ENCODE measurements at places on chromosomes 1 and 21. TPM values are rescaled to one million over a fixed set of nuclear protein-coding genes. Genes with fewer than 3 reads are reported as not detected.

The ACTL8 gene
- not detected for total RNA-seq

The ADAM30 gene
- not detected for total RNA-seq

The UBE2Q1 gene
- 85.4 TPM for total RNA-seq

The FOXD3 gene
- not detected for total RNA-seq

The TCHH gene
- not detected for total RNA-seq

The SLC6A9 gene
- 1.3 TPM for total RNA-seq

The GIPC2 gene
- total RNA-seq: 9.6 TPM

The CLDN19 gene
- total RNA-seq: not detected

The TRPM2 gene
- total RNA-seq: not detected

The IL10 gene
- not detected for total RNA-seq

The FMOD gene
- total RNA-seq: 0.11 TPM

The C1orf185 gene
- not detected for total RNA-seq

The CACNA1S gene
- total RNA-seq: not detected

The RPTN gene
- total RNA-seq: not detected

The CD1B gene
- total RNA-seq: not detected

The RTCA gene
- 46.6 TPM for total RNA-seq

The ERICH3 gene
- total RNA-seq: not detected

The ZNF697 gene
- 14.1 TPM for total RNA-seq

The NR5A2 gene
- total RNA-seq: 12.1 TPM

Data from endothelial cell of umbilical vein (primary cell).